HCT116 (cell line): ENCODE measurements at places on chromosomes 7 and 10. TPM values are rescaled to one million over a fixed set of nuclear protein-coding genes. Genes with fewer than 3 reads are reported as not detected.

ZNF736 gene
- 0.15 TPM for total RNA-seq

OLAH gene
- not detected for total RNA-seq

GIMAP6 gene
- total RNA-seq: 0.12 TPM

SUGCT gene
- 4.4 TPM for total RNA-seq

AKR1B15 gene
- total RNA-seq: not detected

DDC gene
- not detected for total RNA-seq

IFIT2 gene
- total RNA-seq: 1.0 TPM

SPAM1 gene
- not detected for total RNA-seq

POM121 gene
- 53.3 TPM for total RNA-seq

ITGA8 gene
- total RNA-seq: 0.02 TPM

ECHDC3 gene
- total RNA-seq: 13.0 TPM

OR9A2 gene
- not detected for total RNA-seq

CDK13 gene
- 28.8 TPM for total RNA-seq

GRCh38 chr7:362402-363096 is 72.6 kb downstream of the FOXL3 start:
- no peak overlapping the region for H3K4me3 ChIP-seq
- H3K27ac ChIP-seq: no peak overlapping the region
- no peaks in the 10 kb centered on the region for H3K36me3 ChIP-seq
- no peak for DNase-seq
- no peaks in the 10 kb centered on the region for H3K4me1 ChIP-seq

- no peaks in the 10 kb centered on the region for H3K27me3 ChIP-seq
- H3K27ac ChIP-seq: no peak overlapping the region
- no peak overlapping the region for H3K4me3 ChIP-seq
Observed at GRCh38 chr7:42198296-42198695, 38.7 kb downstream of the GLI3 start.

- peak overlapping the region; percentile 68 for H3K4me3 ChIP-seq
- H3K4me1 ChIP-seq: peaks cover 15% of the 10 kb centered on the region; the same call in 1 of the 2 replicates
Observed at GRCh38 chr10:13347500-13348156, 465 bp downstream of the SEPHS1 start.

DNA sequence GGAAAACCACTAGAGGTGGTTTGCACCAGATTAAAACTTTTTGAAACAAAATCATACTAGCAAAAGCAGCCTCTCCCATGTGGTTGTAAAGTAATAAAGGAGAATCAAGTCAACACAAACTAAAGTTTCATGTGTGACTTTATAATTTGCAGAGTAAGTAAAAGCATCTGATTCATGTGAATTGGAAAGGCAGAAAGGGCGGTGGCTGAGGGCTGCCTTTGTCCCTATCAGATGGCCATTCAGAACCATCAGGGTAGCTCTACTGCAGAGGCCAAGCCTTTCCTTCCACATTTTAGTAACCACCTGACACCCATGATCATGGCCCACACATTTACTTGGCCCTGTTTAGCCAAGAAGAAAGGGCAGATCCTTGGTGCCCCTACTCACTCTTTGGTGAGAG is 15.7 kb downstream of the WNT16 start:
- H3K36me3 ChIP-seq: peaks cover 10% of the 10 kb centered on the region
- no peak overlapping the region for H3K4me3 ChIP-seq
- H3K27ac ChIP-seq: peak overlapping the region; percentile 56
- H3K4me1 ChIP-seq: peaks cover 69% of the 10 kb centered on the region

- H3K36me3 ChIP-seq: no peaks in the 10 kb centered on the region
- DNase-seq: no peak
- no peaks in the 10 kb centered on the region for H3K27me3 ChIP-seq
Observed at GRCh38 chr7:22051886-22052673, 106.4 kb upstream of the CDCA7L start.

DNA sequence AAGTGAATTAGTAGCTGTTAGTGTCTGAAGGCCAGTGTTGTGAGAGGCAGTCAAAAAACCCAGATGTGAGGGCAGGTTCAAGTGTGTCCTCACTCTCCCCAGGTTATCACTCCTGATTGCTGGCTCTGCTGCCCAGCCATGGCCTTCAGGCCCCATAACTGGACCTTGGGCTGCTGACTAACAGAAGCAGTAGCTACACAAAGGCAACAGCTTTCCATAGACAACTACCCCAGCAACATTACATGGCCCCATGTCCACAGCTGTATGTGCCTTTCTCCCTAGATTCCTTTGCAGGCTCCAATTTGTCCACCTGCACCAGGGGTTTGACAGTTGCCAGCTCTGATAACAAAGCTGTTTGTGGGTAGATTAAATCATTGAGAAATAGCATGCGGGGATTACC is 297.8 kb downstream of the ARL4A start:
- H3K4me1 ChIP-seq: no peaks in the 10 kb centered on the region
- no peak overlapping the region for H3K4me3 ChIP-seq
- no peaks in the 10 kb centered on the region for H3K36me3 ChIP-seq
- no peaks in the 10 kb centered on the region for H3K27me3 ChIP-seq

- no peak overlapping the region for H3K27ac ChIP-seq
- H3K36me3 ChIP-seq: no peaks in the 10 kb centered on the region
- peaks cover 12% of the 10 kb centered on the region; the same call in 1 of the 2 replicates for H3K27me3 ChIP-seq
- H3K4me1 ChIP-seq: no peaks in the 10 kb centered on the region
Observed at GRCh38 chr7:141133646-141134045, 59.8 kb downstream of the TMEM178B start.

GRCh38 chr10:67518043-67518442 is 178.0 kb downstream of the CTNNA3 start:
- no peak overlapping the region for H3K4me3 ChIP-seq
- DNase-seq: no peak
- H3K36me3 ChIP-seq: no peaks in the 10 kb centered on the region
- no peak overlapping the region for H3K27ac ChIP-seq
- H3K4me1 ChIP-seq: no peaks in the 10 kb centered on the region
- no peaks in the 10 kb centered on the region for H3K27me3 ChIP-seq

DNA sequence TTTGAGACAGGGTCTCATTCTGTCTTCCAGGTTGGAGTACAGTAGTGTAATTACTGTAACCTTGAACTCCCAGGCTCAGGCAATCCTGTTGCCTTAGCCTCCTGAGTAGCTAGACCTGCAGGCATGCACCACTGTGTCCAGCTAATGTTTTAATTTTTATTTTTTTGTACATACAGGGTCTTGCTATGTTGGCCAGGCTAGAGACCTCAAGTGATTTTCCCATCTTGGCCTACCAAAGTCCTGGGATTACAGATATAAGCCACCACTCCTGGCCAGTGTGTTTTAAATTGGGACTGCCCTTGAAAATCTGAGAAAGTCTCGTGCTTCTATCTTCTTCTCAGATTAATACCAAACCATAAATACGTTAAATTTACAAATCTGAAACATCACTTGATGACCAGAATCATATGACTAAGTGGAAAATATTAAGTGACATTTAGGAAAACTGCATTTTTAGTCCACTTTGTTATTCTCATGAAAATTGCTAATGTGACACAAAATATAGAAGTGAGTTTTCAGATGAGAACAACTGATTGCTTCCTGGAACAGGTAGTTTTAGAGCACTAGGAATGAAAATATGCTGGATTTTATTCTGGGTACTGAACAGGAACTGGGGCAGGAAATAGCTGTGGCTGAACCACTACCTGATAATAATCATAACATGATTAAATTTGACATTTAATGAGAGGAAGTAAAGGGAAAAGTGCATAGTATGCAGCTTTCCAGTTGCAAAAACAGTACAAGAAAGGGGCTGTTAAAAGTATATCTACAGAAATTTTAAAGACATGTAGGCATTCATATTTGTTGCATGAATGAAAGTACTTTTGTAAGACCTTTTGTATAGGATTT is 4.2 kb downstream of the PHTF2 start:
- H3K36me3 ChIP-seq: 0 out of 2 replicates have a peak, but pooled peaks cover 3% of the 10 kb centered on the region
- peaks cover 7% of the 10 kb centered on the region for H3K4me1 ChIP-seq
- DNase-seq: no peak
- no peaks in the 10 kb centered on the region for H3K27me3 ChIP-seq
- H3K4me3 ChIP-seq: no peak overlapping the region

DNA sequence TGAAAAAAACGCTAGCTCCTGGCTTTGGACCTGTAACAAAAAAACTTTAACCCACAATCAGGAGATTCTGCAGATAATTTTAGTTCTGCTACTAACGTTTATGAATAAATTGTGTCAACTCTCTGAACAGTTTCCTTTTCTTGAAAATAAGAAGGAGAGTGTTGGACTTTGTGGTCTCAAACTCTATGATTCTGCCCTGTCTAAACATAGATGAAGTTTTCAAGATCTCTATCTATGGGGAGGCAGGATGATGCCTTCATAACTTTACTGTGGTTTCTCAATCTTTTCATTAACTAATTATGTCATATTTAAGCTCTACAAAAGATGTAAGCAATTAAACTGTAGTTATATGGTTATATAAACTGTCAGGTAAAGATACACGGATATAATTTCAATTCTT is 162.0 kb downstream of the REEP3 start:
- no peak overlapping the region for H3K4me3 ChIP-seq
- H3K36me3 ChIP-seq: no peaks in the 10 kb centered on the region
- H3K27me3 ChIP-seq: no peaks in the 10 kb centered on the region
- no peak overlapping the region for H3K27ac ChIP-seq
- no peaks in the 10 kb centered on the region for H3K4me1 ChIP-seq

GRCh38 chr7:159042581-159043101 is 102.0 kb downstream of the VIPR2 start:
- no peaks in the 10 kb centered on the region for H3K4me1 ChIP-seq
- 0 out of 2 replicates have a peak, but pooled peaks cover 3% of the 10 kb centered on the region for H3K27me3 ChIP-seq
- no peak overlapping the region for H3K27ac ChIP-seq
- H3K36me3 ChIP-seq: no peaks in the 10 kb centered on the region
- H3K4me3 ChIP-seq: no peak overlapping the region
- no peak for DNase-seq

DNA sequence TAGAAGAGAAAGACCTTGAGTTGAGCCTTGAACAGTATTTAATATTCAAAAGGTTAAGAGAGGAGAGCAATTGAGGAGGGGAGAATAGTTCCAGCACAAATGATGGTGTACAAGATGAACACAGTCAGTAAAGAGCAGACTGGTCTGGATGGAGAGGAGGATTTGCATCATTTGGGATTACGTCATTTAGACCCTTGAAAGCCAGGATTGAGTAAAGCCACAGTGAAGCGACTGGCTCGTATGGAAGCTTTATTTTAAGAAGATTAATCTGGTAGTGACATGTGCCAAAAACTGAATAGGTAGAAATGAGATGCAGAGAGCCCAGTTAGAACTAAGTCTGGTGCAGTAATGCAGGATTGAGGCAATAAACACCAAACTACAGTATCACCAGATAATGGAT is 52.6 kb downstream of the TRUB1 start:
- no peak overlapping the region for H3K4me3 ChIP-seq
- no peak for DNase-seq
- H3K36me3 ChIP-seq: no peaks in the 10 kb centered on the region
- no peak overlapping the region for H3K27ac ChIP-seq
- no peaks in the 10 kb centered on the region for H3K4me1 ChIP-seq

GRCh38 chr10:11846542-11846941 is 23.4 kb downstream of the PROSER2 start:
- H3K27ac ChIP-seq: no peak overlapping the region
- no peaks in the 10 kb centered on the region for H3K36me3 ChIP-seq
- DNase-seq: no peak
- H3K27me3 ChIP-seq: no peaks in the 10 kb centered on the region

DNA sequence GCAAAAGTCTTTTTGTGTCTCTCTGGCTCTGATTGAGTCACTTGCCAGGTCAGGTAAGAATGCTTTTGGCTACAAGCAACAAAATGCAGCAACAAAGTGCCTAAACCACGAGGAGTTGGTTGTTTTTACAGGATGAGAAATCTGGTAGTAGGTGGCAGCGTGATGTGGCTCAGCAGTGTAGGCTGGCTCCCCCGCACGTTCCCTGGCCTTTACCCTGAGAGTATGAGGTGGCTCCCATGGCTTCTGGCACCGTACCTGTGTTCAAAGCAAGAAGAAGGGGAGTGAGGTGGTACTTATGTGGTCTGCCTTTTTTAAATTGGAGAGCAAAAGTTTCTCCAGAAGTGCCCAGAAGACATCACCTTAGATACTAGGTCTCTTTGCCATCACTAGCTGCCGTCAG is 11.7 kb downstream of the PRKRIP1 start:
- no peaks in the 10 kb centered on the region for H3K27me3 ChIP-seq
- H3K27ac ChIP-seq: no peak overlapping the region
- no peaks in the 10 kb centered on the region for H3K4me1 ChIP-seq
- H3K4me3 ChIP-seq: no peak overlapping the region
- no peak for DNase-seq
- peaks cover 48% of the 10 kb centered on the region for H3K36me3 ChIP-seq

GRCh38 chr10:77118603-77119282 is 518.9 kb downstream of the KCNMA1 start:
- H3K27ac ChIP-seq: no peak overlapping the region
- no peak overlapping the region for H3K4me3 ChIP-seq
- H3K27me3 ChIP-seq: peaks cover 35% of the 10 kb centered on the region
- no peak for DNase-seq
- no peaks in the 10 kb centered on the region for H3K36me3 ChIP-seq

DNA sequence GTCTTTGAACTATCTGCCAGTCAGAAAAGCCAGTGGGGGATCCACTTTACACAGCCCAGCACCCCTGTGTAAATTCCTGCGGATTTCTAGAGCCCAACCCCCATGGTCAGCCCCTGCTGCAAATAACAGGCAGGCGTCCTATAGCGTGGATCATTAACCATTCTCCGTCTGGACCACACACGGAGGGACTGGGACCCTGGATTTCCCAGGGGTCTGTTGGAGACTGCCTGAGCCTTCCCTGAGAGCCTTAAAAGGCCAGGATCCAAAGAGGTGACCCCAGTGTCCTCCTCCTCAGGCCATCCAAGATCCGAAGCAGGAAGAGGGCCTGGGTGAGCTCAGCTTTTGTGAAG is 11.2 kb upstream of the GRID1 start:
- no peak for DNase-seq
- H3K4me3 ChIP-seq: no peak overlapping the region
- H3K36me3 ChIP-seq: no peaks in the 10 kb centered on the region
- H3K27me3 ChIP-seq: no peaks in the 10 kb centered on the region
- H3K4me1 ChIP-seq: no peaks in the 10 kb centered on the region
- no peak overlapping the region for H3K27ac ChIP-seq

DNA sequence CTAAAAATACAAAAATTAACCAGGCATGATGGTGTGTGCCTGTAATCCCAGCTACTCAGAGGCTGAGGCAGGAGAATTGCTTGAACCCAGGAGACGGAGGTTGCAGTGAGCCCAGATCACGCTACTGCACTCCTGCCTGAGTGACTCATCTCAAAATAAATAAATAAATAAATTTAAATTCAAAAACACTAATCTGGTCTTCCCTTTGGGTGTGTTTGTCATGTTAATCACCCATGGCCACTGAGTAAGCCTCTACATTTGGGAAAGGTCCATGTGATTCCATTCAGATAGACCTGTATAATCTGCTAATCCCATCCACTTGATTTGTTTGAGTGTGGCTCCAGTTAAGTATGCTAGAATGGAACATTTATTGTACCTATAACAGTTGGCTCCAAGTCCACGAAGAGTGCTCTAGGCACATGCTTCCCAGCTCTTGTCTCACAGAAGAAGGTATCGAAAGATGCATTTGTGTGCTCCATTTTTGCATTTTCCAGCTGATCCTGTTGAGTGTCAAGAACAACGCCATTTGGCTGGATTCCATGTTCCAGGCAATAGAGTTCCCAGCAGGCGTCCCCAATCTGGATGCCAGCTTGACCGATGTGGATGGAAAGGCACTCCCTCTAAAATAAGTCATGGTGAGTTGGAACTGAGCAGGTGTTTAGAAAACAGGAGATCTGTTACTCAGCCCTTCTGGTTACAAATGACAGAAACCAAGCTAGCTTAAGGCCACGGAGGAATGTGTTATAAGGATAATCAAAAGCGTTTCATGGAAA is 4.0 kb downstream of the TUBAL3 start:
- H3K27ac ChIP-seq: no peak overlapping the region
- no peaks in the 10 kb centered on the region for H3K36me3 ChIP-seq
- H3K27me3 ChIP-seq: no peaks in the 10 kb centered on the region
- DNase-seq: no peak
- H3K4me3 ChIP-seq: no peak overlapping the region

- no peaks in the 10 kb centered on the region for H3K27me3 ChIP-seq
- no peak overlapping the region for H3K27ac ChIP-seq
- no peak for DNase-seq
- H3K4me1 ChIP-seq: no peaks in the 10 kb centered on the region
Observed at GRCh38 chr10:88241501-88241900, 341.6 kb downstream of the RNLS start.
